Pericardium fibroblast (primary cell): ENCODE measurements at places on chromosomes 12 and 14. TPM values are rescaled to one million over a fixed set of nuclear protein-coding genes. Genes with fewer than 3 reads are reported as not detected.

RND1 gene
- 0.17 TPM in 1 of 2 replicates, not detected in the other for total RNA-seq

AKAP6 gene
- total RNA-seq, result 0.35 and 0.85 TPM in 2 replicates

SLC7A8 gene
- 4.3 and 9.8 TPM in 2 replicates for total RNA-seq

PTHLH gene
- 0.35 and 0.60 TPM in 2 replicates for total RNA-seq

FOXM1 gene
- total RNA-seq, result 1.8 and 3.3 TPM in 2 replicates

LYZ gene
- not detected in 2 replicates for total RNA-seq

SLC6A13 gene
- total RNA-seq, result not detected in 2 replicates

SLC2A14 gene
- total RNA-seq, result not detected in 2 replicates

CIDEB gene
- total RNA-seq, result 1.0 and 1.2 TPM in 2 replicates
